IMR-90 (cell line): ENCODE measurements at places on chromosomes 3 and 15.

DNA sequence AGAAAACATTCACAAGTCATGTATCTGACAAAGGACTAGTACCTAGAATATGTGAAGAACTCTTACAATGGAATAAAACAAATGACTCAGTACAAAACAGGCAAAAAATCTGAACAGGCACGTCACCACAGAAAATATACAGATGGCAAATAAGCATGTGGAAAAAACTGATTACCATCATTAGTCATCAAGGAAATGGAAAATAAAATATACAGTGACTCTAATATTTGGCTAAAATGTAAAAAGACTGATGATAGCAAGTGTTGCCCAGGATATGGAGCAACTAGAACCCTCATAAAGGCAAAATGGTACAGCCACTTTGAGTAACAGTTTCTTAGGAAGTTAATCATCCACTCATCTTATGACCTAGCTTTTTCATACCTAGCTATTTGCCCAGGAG, 95.8 kb upstream of the ABHD17C start:
- DNase-seq, result peak; percentile 86

DNA sequence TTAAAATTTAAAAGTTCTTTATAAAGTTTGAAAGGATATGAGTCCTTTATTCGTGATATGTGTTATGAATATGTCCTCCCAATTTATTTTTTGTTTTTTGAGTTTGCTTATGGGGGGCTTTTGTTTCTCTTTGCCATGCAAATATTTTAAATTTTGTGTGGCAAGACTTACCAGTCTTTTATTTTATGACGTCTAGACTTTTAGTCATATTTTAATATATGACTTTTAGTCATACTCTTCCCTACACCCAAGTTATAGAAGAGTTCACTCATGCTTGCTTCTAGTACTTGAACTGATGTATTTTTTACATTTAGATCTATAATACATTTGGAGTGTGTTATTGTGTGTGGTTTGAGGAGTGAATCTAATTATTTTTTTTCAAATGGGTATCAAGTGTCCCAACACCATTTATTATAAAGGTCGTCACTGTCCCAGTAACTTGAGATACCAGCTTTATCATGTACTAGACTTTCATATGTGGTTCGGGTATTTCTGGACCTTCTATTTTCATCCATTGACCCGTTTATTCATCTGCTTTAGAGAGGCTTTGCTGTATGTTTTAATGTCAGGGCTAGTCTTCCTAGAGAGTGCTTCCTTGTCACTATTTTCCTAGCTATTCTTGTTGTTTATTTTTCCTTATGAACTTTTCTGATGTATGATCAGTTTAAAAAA, 755 bp downstream of the PARP15 start:
- no peak for DNase-seq

DNA sequence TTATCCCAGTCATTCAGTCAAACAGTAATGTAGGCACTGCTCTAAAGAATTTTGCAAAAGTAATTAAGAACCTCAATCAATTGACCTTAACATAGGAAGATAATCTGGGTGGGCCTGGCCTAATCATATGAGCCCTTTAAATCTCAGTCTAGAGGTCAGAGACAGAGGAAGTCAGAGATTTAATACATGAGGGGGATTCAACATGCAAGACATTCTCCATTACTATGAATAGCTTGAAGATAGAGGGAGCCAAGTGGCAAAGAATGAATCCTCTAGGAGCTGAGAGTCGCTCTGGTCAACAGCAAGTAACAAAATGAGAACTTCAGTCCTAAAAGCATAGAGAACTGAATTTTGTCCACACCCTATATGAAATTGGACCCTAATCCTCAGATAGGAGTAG, 39.0 kb upstream of the MBNL1 start:
- DNase-seq, result no peak

- DNase-seq, result peak; percentile 78
These were observed at the start of gene CLEC3B for GRCh38 chr3:45026038-45026437. TSS of gene CLEC3B (plus strand) at chr3:45026303. CDS start at chr3:45026363, 60 bp downstream.

GRCh38 chr3:42700366-42701288, 2.0 kb downstream of the HHATL start:
- no peak for DNase-seq
